Adipocyte (in vitro differentiated cells): ENCODE measurements at places on chromosomes 2 and 18.

DNA sequence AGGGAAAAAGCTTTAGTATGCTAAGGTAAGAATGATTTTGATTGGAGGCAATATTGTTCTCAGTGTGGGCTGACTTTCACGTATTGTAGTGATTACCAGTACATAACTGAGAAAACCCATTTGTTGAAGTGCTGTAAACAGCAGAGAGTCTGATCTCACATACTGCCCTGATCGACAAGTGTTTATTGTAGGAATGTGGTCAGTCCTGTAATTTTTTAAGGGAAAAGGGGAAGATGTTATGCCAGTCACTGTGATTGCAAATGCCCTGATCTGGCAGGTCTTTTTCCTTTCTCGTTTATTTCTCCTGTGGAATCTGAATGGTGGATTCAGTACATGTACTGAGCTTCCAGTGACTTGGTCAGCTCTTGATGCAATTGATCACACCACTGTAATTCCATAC lies 11.5 kb downstream of the SPATS2L start:
- DNase-seq, result no peak

- peak; percentile 93 for DNase-seq
These were observed 134.8 kb upstream of the THUMPD2 start for GRCh38 chr2:39913648-39914461.

GRCh38 chr2:226366920-226367319 lies 432.7 kb downstream of the IRS1 start:
- no peak for DNase-seq

- peak; percentile 94 for DNase-seq
These were observed 751 bp upstream of the NMI start for GRCh38 chr2:151289972-151290866.

DNA sequence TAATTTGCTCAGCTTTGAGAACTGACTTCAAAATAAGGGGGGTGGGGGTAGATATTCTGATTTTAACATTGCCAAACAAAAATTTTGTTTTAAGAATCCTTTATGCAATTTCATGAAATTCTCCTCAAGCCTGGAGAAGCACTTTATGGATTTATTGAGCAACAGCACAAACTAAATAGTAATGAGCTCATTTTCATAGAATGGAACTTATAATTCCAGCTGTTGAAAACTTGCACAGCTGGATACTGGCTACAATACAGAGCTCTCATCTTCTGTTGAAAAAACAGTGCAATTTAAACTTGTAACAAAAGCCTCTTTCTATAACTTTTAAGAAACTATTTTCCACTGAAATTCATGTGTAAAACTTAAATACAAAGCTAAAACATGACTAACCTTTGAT lies 137.6 kb upstream of the FN1 start:
- DNase-seq, result peak; percentile 66

DNA sequence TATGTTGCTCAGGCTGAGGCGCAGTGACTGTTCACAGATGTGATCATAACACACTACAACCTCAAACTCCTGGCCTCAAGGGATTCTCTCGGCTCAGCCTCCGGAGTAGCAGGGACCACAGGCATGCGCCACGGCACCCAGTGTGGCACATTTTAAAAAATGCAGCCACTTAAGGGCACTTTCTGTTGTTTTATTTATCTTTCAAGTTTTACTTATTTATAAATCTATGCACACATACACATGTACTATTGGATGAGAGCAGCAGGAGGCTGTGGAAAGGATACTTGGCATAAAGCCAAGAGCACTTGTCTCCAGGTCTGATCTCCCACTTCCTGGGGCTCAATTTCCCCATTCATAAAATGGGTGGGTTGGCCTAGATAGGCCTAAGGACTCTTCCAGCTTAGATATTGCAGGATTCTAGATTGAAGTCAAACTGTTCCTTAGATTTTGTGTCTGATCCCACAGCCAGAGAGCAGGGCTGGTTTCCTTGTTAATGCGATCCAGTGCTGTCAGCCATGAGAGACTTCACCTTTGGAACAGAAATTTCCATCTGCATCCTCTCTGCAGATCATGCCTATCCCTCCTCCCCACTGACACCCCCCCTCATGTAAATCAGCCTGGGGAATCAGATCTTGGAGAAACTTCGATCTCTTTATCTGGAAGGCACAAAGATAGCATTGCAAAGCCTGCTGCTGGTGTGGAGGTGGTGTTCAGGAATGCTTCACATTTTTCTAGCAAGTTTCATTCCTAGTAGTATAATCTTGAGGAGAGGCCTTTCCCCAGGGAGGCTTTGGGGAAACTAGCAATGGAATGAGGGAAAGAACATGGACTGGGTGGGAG lies 24.7 kb downstream of the PCBP1 start:
- peak; percentile 70 for DNase-seq

DNA sequence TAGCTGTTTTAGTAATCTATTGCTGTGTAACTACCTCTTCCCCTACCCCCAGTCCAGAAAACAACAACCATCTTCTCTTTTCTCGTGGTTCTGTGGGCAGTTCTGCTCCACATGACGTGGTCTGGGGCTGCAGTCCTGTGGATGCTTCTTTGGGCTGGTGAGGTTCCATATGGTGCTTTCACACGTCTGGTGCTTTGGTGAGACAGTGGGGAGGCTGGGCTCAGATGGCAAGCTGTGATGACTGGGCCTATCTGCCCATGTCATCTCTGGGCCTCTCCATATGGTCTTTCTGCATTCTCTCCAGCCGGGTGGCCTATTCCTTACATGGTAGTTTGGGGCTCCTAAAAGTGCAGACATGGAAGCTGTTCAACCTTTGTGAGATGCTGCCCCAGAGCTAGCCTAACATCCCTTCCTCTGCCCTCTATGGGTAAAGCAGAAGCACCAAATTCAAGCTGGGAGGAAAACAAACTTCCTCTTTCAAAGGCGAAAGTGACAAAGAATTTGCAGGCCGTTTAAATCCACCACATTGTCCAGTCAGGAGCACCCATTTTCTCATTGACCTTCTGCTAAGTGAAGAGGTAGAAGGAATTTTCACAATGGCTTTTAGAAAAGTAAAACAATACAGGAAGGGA lies 68.3 kb upstream of the IL1R1 start:
- no peak for DNase-seq

GRCh38 chr2:44897406-44897805 lies 44.1 kb upstream of the SIX3 start:
- no peak for DNase-seq

GRCh38 chr2:212385241-212385640 lies 153.4 kb downstream of the ERBB4 start:
- no peak for DNase-seq

- DNase-seq, result no peak
These were observed 94.8 kb upstream of the SMAD7 start for GRCh38 chr18:49045585-49045984.

DNA sequence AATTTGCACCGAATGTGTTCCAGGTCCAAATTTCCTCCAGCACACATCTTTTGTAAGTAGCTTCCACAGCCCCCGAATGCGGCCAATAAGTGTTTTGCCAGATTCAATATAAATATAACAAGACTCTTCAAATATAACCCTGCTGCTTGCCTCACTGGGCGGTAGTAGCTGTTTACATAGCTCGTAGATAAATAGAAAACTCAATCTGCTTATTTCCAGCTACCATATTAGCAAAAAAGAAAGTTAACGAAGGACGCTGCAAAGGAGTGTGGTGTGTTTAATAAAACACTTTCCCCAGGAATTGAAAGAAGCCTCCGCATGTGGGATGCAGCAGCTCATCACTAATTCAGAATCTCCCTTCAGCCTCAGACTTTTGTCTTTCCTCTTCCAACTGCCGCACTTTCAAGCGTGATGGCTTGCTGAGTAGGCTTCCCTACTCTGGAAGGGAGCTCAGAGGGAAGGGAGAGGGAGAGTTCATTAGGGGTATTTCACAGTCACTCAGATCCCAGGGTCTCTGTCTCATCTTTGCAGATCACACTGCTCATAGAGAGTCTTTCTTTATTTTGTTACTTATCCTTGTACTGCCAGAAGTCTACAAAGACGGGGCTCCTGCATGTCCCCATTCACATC lies 367.0 kb downstream of the RND3 start:
- no peak for DNase-seq

- DNase-seq, result no peak
These were observed 8.4 kb upstream of the ZNF521 start for GRCh38 chr18:25360301-25360899.

DNA sequence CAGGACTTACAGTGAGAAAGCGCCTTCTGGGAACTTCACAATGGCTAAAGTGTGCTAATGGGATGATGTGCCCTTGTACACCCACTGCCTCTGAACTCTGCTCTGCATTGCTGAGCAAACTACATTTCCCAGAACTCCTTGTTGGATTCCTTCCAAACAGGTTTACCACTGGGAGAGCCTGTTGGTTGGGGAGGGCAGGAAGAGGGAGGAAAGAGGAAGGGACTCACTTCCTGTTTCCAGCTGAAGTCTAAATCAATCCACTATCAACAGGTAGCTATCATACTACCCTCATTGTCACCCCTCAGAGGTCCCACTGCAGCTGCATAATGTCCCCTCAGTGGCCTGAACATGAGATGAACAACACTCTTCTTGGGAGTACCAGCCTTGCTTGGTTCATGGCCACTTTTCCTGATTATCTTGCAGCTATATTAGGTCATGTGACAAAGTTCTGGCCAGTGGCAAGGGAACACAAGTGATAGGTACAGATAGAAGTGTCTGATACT lies 109.7 kb downstream of the MSH2 start:
- no peak for DNase-seq

DNA sequence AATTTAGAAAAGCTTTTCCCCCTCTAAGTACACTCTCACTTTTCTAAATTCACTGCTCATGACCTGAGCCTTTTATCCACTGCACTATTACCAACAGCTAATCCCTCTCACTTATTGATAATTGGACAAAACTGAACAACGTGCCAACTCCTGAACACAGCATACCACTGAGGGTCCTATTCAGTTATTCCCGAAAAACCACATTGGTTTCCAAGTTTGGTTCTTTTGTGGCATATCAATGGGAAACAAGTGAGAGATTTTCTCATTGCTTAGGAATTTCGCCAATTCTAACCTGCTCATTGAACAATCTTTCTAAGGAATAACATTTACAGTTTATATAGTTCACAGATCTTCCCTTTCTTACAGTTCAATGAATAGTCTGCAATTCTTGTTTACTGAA lies 977.4 kb downstream of the TMEM182 start:
- no peak for DNase-seq

GRCh38 chr2:88442061-88442460 lies 10.4 kb downstream of the FOXI3 start:
- DNase-seq, result no peak

DNA sequence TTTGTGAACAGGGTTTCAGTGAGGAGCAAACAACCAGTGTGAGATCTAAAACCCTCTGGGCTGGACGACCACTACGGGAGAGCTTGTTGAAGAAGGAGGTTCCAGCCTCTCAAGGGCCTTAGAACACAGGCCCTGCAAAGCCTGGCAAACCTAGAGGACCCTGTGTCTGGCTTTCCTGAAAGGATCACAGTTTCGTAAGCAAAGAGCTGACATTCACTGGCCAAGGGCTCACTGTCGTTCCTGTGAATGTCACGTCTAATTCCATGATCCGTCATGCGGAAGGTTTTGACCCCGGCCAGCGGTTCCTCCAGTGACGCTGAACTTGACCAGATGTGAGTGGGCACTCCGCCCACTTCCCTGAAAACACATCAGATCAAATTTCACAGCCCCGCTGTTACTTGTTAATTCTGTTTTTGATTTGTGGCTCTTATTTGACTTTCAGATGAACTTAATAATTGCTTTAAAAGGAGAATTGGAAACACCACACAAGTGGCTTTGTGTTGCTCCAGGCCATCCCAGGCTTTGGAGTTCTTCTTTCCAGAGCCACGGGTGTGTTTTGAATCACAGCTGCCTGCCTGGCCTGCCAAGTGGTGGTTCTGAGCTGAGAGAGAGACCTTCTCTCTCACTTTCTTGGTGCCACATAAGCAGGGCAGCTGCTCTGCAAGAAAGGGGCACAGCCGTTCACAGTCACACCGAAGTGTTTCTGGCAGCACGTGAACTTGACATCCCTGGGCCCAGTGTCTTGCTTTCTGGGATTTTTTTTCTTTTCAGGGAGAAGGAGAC lies 308.4 kb downstream of the NDUFA10 start:
- peak; percentile 15 for DNase-seq

DNA sequence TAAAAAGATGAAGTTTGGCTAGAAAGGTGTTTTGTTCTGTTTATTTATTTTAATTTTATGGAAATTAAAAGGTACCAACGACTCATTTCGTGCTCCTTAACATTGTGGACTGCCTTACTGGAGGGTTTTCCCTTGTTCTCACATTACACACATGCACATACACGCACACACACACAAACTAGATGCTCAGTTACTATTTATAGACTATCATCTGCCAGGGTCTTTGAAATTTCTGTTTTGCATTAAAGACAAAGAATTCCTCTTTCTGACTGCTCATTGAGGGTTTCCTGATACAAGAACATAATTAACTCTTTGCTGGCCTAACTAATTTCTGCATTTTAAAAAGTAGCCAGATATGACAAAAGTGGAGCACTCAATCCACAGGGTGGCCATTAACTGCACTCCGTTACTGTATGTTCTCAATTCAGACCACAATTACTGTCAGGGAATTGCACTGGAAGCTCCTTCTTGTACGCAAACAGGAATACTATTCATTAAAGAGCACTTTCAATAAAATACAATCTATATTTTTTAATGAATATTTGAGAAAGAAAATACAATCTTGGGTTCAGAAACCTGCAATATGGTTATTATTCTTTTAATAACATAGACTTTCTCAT lies 366.9 kb upstream of the GALNT5 start:
- no peak for DNase-seq
